Activated CD4-positive, alpha-beta T cell treated with anti-CD3 and anti-CD28 coated beads, Interleukin-2, amount 10 ng/mL, durations not matched to agents 7 days and 5 days (primary cell): ENCODE measurements at places on chromosomes 6 and 20. TPM values are rescaled to one million over a fixed set of nuclear protein-coding genes. Genes with fewer than 3 reads are reported as not detected.

Gene JAG1
- total RNA-seq, result 0.15 TPM

DNA sequence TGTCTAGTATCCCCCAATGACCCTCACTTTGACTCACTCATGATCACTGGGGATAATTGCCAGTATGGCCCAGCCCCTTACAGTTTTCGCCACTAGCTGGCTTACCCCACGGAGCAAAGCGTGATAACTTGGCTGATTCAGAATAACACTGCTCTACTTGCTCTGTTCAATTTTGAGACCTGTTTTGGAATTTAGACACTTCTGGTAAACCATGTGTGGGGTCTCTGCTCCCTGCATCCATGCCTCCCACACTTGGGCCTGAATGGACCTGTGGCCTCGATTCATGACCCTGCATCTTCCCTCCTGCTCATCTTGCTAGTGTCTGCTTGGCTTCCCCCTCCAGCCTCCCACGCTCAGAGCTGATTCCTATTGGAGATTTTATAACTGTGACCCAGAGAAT, 48.9 kb downstream of the FOXA2 start:
- H3K36me3 ChIP-seq, result no peaks in the 10 kb centered on the region
- H3K27me3 ChIP-seq, result no peaks in the 10 kb centered on the region
- H3K4me1 ChIP-seq, result no peaks in the 10 kb centered on the region
- H3K4me3 ChIP-seq, result no peak overlapping the region
- DNase-seq, result no peak

DNA sequence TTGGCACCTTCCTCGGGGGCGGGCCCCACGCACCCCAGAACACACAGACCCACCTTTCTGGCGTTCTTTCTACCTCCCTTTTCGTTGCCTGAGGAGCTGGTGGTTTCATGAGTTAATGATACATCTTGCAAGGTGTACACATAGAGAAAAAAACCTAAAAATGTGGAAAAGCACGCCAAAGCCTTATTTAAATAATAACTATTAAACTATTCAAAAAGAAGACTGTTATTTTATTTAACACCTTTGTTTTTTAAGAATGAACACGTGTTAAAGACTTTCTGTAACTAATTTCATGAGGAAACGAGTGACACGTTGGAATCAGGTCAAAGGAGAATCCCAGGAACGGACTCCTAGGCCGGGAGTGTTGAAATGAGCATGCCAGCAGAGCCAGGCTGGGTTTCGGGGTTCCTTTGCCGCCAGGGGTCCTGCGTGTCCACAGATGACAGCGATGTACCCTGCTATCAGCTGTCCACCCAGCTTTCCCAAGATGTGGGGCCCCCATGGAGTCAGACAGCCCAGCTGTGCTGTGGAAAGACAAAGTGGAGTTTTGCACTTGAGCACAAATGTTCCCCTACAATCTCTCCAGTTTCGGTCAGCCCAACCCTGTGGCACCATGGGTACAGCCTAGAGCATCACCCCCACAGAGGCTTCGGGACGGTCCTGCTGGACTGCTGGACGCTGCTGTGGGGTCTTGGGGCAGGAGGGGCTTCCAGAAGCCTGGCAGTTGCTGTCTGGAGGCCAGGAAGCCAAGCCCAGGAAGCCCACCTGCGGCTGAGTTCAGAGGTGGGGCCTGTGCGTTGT, 16.1 kb downstream of the SLC17A9 start:
- H3K4me3 ChIP-seq, result no peak overlapping the region
- no peaks in the 10 kb centered on the region for H3K36me3 ChIP-seq
- H3K4me1 ChIP-seq, result peaks cover 13% of the 10 kb centered on the region
- DNase-seq, result no peak

DNA sequence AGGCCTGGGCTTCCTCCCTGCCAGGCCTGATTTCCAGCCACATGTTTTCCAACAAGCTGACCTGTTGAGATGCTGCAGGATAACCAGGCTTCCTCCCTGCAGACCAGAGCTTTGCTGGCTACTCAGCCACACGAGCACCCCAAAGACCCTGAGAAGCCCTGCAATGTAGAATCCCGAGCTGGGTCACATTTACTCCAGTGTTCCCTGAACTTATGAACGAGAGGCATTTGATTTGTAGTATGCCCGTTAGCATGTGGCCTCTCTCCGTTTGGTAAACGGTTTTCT, 4.0 kb downstream of the SIRPA start:
- peaks cover 35% of the 10 kb centered on the region for H3K27me3 ChIP-seq
- H3K4me3 ChIP-seq, result no peak overlapping the region
- H3K27ac ChIP-seq, result no peak overlapping the region
- peaks cover 2% of the 10 kb centered on the region for H3K4me1 ChIP-seq
- no peak for DNase-seq
- H3K36me3 ChIP-seq, result no peaks in the 10 kb centered on the region

DNA sequence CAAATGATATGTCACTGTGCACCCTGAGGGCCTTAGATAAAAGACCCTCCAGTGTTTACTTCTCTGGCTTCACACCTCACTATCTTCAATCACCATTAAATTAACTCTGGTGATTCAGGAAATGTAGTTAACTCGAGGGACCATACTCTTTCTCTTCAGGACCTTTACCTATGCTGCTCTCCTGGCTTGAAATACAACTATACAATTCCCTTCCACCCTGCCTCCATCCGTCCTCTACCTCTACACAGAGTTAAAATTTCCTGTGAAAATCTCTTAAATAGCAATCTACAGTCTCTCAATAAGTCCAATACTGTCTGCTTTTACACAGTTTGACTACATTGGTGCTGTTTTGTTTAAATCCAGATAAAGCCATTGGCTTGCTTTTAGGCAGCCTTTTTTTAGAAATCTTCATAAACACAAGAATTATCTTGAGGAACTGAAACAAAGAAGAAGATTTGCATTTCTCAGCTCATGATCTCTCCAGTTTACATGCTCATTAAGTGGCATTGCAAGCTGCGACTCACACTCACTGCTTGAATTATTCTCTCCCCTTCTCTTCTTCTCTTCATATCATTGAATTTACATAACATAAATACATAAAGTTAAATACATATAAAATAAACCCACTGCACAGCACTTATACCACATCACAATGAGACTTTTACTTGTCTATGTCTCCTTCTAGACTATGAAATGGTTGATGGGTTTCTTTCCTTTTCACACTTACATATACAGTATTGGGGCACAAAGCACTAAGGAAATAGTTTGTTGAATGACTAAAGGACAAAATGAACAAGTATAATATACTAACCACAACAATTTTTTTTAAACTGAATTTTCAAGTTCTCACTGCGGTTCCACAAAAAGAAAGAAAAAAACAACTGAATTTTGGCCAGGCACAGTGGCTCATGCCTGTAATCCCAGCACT, 239.0 kb upstream of the KCNQ5 start:
- no peak for DNase-seq
- H3K27me3 ChIP-seq, result peaks cover 2% of the 10 kb centered on the region
- H3K36me3 ChIP-seq, result no peaks in the 10 kb centered on the region

- H3K27me3 ChIP-seq, result no peaks in the 10 kb centered on the region
- no peak for DNase-seq
- H3K4me1 ChIP-seq, result peaks cover 17% of the 10 kb centered on the region
- peaks cover 33% of the 10 kb centered on the region for H3K36me3 ChIP-seq
- no peak overlapping the region for H3K4me3 ChIP-seq
These were observed 40.7 kb downstream of the ZNF831 start for GRCh38 chr20:59204165-59204894.

DNA sequence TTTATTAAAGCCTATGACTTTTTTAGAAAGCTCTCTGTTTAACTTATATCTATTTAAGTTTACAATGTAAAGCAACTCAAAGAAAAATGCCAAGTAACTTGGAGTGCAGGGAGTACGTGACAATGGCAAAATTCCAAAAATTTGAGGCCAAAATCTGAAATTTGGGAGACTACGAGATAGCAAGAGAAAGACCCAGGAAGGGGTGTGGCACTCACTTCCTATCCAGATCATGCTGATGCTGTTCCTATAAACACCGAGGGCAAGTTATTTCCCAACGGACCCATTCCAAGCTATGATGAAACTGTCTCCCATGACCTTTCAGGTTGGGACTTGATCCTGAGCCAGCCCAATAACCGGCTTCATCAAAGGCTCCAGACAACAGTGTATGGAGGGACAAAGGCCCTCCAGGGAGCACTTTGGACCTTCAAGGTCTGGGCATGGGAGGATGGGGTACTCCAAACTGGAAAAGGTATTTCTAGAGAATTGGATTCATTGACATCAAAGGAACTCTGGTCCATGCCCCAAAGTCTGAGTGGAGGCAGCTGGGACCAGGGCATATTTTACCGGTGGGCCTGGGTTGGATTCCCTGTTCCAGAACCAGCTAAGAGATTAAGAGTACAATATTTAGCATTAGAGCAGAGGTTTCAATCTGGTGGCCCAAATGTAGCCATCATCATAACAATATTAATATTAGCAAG, 15.7 kb upstream of the SLC13A3 start:
- no peaks in the 10 kb centered on the region for H3K4me1 ChIP-seq
- no peak for DNase-seq
- H3K27ac ChIP-seq, result no peak overlapping the region
- no peak overlapping the region for H3K4me3 ChIP-seq
- H3K27me3 ChIP-seq, result no peaks in the 10 kb centered on the region

Gene AFDN
- 20.6 TPM for total RNA-seq

- DNase-seq, result no peak
- H3K27me3 ChIP-seq, result no peaks in the 10 kb centered on the region
- peak overlapping the region; percentile 77 for H3K27ac ChIP-seq
- peaks cover 51% of the 10 kb centered on the region for H3K4me1 ChIP-seq
- no peak overlapping the region for H3K4me3 ChIP-seq
- peaks cover 99% of the 10 kb centered on the region for H3K36me3 ChIP-seq
These were observed 9.8 kb upstream of the ZNFX1 start for GRCh38 chr20:49287555-49288249.

DNA sequence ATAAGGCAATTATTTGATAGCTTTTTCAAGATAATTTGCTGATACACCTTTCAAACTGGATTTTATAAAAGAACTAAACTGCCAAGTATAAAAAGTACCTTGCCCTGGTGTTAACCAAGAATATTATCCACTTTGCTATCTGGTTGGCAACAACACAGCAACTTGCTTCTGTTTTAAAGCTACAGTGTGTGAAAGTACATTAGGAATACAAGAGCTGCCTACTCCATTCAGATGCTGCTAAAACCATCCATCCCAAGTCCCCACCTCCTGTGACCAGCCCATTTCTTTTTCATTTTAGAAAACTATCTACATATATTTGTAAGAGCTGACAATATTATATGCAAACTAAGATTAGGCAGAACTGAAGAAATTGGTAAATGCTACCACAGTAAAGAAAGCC, 12.8 kb downstream of the CLDN20 start:
- no peaks in the 10 kb centered on the region for H3K4me1 ChIP-seq
- no peak overlapping the region for H3K4me3 ChIP-seq
- no peak overlapping the region for H3K27ac ChIP-seq
- H3K27me3 ChIP-seq, result no peaks in the 10 kb centered on the region

DNA sequence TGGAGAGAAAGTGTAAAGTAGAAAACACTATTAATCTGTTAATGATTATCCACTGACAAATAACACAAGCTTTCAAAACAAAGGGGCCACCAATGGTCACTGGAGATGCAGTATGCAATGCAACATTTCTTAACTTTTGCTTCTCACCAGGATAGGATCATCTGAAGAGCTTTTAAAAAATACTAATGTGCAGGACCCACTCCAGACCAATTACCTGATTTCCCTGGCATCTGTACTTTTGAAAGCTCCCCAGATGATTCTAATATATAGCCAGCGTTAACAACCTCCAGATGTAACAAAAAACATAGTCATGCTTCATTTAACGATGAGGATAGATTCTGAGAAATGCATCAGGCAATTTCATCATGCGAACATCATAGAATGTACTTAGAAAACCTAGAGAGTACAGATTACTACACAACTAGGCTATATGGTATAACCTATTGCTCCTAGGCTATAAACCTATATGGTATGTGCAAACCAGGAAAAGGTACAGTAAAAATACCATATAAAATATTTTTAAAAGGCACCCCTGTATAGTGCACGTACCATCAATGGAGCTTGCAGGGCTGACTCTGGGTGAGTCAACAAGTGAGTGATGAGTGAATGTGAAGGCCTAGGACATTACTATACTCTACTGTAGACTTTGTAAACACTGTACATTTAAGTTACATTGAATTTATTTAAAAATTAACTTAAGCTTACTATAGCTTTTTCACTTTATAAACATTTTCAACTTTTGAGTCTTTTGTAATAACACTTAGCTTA, 69.2 kb downstream of the ATG5 start:
- no peaks in the 10 kb centered on the region for H3K4me1 ChIP-seq
- H3K36me3 ChIP-seq, result peaks cover 24% of the 10 kb centered on the region
- H3K4me3 ChIP-seq, result no peak overlapping the region
- no peaks in the 10 kb centered on the region for H3K27me3 ChIP-seq

DNA sequence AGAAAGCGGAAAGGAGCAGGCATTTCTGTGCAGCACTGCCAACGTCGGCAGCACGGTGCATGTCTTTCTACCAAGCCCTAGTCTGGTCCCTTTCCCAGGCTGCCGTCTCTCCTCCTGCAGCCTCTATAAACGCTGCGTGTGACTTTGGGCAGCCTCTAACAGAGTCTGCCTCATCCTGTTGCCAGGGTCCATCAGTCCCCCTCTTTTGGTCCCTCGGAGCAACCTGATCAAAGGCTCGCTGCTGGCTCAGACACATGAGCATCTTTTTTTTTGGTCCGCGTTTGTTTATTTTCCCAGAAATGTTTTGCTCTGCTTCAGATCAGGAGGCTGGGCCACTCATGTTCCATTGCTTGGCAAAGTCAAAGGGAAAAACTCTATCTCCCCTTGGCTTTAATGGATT, 166.8 kb upstream of the CST7 start:
- no peaks in the 10 kb centered on the region for H3K36me3 ChIP-seq
- no peak overlapping the region for H3K27ac ChIP-seq
- no peak for DNase-seq
- H3K4me1 ChIP-seq, result peaks cover 24% of the 10 kb centered on the region
- H3K4me3 ChIP-seq, result no peak overlapping the region
- peaks cover 10% of the 10 kb centered on the region for H3K27me3 ChIP-seq

- H3K4me3 ChIP-seq, result no peak overlapping the region
- H3K36me3 ChIP-seq, result no peaks in the 10 kb centered on the region
- no peak for DNase-seq
- no peak overlapping the region for H3K27ac ChIP-seq
- peaks cover 3% of the 10 kb centered on the region for H3K4me1 ChIP-seq
These were observed 36.3 kb downstream of the KIF25 start for GRCh38 chr6:168033791-168034190.

Gene PCK1
- not detected for total RNA-seq

- DNase-seq, result no peak
- peaks cover 9% of the 10 kb centered on the region for H3K4me1 ChIP-seq
- no peaks in the 10 kb centered on the region for H3K27me3 ChIP-seq
- H3K36me3 ChIP-seq, result peaks cover 54% of the 10 kb centered on the region
- H3K4me3 ChIP-seq, result no peak overlapping the region
- H3K27ac ChIP-seq, result no peak overlapping the region
These were observed 174.1 kb downstream of the PREX1 start for GRCh38 chr20:48653706-48654051.

Gene CST11
- total RNA-seq, result not detected

- peak; percentile 93 for DNase-seq
- H3K4me1 ChIP-seq, result peaks cover 50% of the 10 kb centered on the region
- H3K36me3 ChIP-seq, result peaks cover 44% of the 10 kb centered on the region
- H3K27me3 ChIP-seq, result peaks cover 16% of the 10 kb centered on the region
- H3K27ac ChIP-seq, result peak overlapping the region; percentile 97
These were observed 1.1 kb downstream of the NFATC2 start for GRCh38 chr20:51541189-51542032.
